Amniotic stem cell (primary cell): ENCODE measurements at places on chromosomes 12 and 14.

GRCh38 chr14:77007975-77008421 is 20.5 kb downstream of the IRF2BPL start:
- no peak for DNase-seq

GRCh38 chr14:68343534-68344118 is 449.2 kb downstream of the ZFP36L1 start:
- DNase-seq: no peak

GRCh38 chr12:107718606-107719005 is 33.0 kb downstream of the PWP1 start:
- DNase-seq: no peak

DNA sequence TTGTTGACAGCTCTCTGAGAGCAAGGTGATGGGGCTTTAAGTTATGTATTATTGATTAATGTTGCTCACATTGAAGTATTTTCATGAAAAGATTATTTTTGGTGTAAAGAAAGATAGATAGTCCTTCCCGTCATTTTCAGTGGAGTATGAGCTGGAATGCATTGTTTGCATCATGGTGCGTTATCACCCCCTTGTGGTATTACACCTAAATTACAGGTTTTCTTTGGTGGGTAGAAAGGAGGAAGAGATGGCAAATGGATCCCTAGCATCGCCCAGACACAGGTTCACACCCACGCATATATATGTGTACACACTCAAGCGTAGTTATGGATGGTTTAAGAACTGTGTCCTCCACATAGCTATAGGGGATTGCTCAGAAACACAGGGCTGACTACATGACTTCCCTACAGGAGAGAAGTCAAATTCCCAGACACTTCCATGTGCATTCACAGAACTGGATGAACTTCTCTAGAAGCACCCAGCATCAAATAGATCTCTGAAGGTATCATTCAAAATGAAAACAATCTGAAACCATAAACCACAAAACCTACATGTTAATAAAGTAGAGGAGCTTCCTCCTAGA is 14.4 kb upstream of the SERPINA10 start:
- no peak for DNase-seq

DNA sequence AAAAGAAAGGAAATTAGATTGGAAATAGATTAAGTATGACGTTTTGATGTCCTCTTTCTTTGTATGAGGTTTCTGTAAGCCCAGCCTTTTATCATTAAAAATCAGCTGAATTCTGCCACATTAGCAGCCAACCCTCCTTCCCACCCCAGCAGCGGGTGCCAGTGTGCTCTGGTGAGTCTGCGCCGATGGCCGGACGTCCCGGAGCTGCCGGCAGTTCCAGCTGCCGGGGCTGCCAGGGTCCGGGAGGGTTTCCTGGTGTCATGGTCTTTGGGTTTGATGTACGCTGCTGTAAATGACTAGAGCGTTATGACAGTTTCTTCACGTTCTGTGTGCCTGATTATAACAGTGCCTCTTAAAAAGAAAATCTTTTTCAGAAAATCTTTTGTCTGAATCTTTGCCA is 51.5 kb upstream of the DYNC1H1 start:
- DNase-seq: no peak

DNA sequence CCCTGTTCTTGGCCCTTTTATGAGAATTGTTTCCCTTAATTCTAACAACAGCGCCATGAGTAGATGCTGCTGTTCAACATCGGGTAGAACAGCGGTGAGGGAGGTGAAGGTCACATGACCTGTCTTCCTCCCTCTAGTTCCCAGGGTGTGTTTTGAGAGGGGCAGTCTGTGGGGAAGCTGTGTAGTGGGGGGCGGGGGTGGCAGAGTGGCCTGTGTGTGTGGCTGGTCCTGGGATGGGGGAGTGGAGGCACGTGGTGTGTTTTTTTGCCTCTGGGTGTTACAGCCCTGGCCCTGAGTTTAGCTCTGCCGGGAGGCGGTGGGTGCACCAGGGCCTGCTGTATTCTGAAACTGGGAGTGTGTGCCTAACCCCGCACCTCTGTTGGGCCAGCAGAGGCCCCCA is 202.7 kb downstream of the TSPAN9 start:
- no peak for DNase-seq

DNA sequence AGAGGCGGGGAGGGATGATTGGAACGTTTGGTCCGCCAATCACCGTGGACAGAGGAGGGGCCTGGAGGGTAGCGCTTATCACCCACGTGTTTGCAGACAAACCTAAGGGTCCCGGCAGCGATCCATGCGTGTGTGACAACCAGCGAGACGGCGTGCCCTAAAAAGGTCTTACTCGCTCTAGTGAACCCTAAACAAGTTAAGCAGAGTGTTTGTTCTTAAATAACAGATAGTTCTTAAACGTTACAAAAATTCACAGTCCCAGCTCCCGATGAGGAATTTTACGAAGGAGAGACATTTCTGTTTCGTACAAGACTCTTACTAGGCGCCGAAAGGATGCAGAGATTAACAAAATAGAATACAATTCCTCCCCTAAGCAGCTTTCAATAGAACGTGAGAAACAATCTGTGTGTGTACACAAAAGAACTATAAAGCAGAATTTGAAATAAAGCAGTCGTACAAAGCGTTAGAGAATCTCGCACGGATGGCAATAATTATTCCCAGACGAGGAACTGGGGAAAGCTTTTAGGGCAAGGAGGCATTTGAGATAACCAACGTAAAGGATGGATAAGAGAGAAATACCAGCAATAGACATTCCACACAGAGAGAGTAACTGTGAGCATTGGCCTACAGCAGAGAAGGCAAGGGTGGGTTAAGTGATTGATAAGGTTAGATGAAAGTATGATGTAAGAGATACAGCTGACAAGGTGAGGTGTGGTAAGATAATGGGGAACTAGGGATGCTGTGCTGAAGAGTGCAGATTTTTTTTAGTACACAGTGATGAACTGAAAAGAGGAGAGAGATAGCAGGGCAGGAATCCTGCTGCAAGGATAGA is 831 bp upstream of the RPS6KA5 start:
- no peak for DNase-seq
